NCI-H1417 (cell line): ENCODE measurements at places on chromosomes 6 and 20.

DNA sequence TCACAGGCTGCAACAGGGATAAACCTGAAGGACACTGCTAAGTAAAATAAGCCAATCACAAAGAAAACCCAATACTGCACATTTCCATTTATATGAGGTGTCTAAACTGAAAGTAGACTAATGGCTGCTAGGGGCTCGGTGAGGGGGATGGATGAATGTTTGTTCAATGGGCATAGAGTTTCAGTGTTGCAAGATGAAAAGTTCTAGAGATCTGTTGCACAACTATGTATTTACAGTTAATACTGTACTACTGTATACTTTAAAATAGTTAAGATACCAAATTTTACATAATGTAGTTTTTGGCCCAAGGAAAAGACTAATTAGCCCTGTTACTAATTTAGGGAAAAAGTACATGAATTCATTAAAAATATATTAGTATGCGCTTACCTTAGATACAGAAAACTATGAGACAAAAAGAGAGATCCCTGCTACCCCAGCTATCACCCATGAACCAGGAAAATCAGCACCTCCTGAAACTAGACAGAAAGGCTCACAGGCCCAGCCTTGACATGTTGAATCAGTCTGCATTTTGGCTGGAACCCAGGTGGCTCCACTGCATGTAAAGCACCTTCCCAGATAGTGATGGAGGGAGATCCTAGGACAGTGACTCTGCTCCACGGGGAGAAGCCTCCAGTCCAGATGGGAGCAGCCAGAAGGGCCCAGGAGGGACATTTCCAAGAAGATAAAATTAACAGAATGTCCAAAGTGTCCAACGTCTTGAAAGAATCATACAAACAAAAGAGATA is 16.1 kb downstream of the HLA-F start:
- DNase-seq: no peak

GRCh38 chr6:156787569-156788492 is 10.7 kb downstream of the ARID1B start:
- DNase-seq: peak; percentile 28

- no peak for DNase-seq
Measured at GRCh38 chr20:8330785-8331695, 199.0 kb downstream of the PLCB1 start.

GRCh38 chr6:88263591-88263990 is 97.4 kb upstream of the CNR1 start:
- DNase-seq: no peak

- no peak for DNase-seq
Measured at GRCh38 chr6:126824226-126824625, 294.2 kb upstream of the RSPO3 start.

- DNase-seq: peak; percentile 62
Measured at GRCh38 chr6:168165373-168165772, 86.4 kb upstream of the FRMD1 start.

GRCh38 chr6:139017227-139017626 is 11.3 kb upstream of the ABRACL start:
- no peak for DNase-seq

- DNase-seq: no peak
Measured at GRCh38 chr6:141452354-141452686, 680.4 kb upstream of the GJE1 start.

- no peak for DNase-seq
Measured at GRCh38 chr20:10113746-10114145, 79.0 kb downstream of the ANKEF1 start.

DNA sequence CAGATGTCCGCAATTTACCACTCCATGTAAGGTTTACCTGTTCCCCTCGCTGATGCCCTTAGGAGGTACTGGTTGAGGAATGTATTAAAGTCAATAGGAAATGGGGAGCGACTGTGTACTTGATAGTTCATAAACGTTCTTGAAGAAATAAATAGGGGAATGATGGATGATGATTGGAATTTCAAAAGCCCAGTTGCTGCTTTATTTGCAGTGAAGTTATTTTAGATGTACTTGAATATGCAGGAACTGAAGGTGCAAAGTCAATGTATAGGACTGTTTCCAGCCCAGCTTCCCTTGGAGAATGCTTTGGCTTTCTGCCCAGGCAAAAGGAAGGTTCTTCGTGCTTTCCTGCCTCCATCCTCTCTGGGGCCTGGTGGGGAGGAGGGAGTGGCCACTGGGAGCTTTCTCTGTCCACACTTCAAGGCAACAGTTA is 19.8 kb downstream of the ADGRF5 start:
- DNase-seq: no peak

DNA sequence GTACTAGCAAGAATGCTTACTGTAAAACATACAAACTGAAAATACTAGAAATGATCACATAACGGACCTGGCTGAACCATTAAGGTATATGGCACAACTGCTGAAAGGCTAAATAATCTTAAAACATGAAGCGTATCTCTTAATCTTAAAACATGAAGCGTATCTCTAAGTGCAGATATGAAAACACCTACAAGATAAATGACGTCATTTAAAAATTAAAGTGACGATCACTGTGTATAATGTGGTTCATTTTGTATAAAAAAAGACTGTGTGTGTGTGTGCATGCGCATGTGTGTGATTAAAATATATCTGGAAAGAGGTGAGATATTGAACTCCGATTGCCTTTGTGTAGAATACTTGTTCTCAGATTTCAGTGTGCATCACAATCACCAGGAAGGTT is 780.4 kb downstream of the KIF16B start:
- no peak for DNase-seq

GRCh38 chr20:22623211-22623610 is 38.8 kb upstream of the FOXA2 start:
- no peak for DNase-seq

DNA sequence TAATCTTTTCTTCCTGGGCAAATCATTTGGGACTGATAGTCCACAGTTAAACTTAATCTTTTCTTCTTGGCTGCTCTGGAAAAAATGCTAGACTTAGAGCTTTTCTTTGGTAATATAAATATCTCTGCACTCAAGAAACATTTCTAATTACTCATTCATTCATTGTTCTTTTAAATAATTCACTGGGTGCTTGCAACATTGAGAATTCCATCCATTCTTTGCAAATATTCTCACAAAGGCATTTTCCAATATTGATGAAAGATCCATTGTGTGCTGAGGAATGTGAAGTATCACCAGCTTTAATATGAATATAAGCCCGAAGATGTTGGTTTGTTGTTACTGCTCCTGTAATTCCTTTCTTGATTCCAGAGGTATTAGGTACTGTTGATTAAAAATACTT is 38.4 kb downstream of the AKAP7 start:
- DNase-seq: no peak

GRCh38 chr6:124683507-124683906 is 278.7 kb upstream of the RNF217 start:
- DNase-seq: peak; percentile 43

- DNase-seq: no peak
Measured at GRCh38 chr6:148720406-148720805, 26.4 kb upstream of the UST start.

DNA sequence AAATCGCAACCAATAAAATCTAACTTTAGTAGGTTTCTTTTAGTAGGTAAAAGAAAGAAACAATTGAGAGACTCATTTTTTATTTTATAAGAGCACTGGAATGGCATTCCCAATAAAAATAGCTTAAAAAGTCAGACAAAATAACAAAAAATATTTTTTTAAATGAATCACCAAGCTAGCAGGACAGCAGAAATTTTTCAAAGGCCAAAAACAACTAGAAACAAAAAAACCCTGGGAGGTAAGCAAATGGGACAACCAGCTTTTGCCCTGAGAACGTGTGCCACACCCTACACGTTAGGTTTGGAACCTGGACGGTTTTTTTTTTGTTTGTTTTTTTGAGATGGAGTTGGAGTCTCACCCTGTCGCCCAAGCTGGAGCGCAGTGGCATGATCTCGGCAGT is 19.6 kb downstream of the GPLD1 start:
- no peak for DNase-seq

DNA sequence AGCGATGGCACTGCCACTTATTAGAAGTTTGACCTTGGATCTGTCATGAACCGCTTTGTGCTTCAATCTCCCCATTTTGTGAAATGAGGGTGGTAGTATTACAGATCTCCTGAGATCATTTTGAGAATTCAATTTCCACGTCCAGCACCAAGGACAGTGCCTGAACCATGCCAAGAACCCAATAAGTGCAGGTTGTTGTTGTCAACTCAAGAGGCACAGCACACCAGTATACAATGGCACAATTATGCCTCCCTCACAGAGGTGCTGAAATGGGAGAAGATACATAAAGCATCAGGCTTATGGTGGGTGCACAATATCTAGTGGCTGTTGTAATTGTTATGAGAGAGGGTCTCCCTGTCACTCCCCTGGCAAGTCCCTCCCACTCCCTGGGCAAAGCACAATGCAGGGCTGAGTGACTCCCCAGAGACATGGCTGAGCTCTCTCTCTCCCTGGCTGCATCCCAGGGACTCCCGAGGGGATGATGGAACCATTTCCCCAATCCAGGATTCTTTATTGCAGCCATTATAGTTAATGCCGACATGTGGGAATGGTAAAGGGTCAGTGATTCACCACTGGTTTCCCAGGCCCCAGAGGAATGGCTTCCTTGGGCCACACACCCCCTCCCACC is 78.7 kb downstream of the CDH22 start:
- no peak for DNase-seq

DNA sequence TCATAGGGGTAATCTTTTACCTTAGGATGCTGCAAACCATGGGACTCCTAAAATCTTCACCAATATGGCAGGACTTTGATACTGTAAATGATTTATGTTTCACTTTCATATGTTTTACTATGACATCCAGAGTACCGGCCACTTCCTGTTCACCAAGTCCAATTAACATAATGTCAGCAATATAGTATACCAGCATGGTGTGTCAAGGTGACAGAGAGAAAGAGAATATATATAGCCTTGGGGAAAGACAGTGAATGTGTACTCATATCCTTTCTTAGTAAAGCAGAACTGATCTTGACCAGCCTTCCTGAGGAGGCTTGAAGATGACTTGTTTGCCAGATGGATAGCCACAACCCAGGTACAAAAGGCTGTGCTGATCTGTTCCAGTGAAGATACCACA is 127.9 kb downstream of the NRN1 start:
- no peak for DNase-seq

GRCh38 chr6:169079650-169080049 is 174.0 kb downstream of the THBS2 start:
- no peak for DNase-seq

- DNase-seq: no peak
Measured at GRCh38 chr6:88651400-88651799, 312.0 kb downstream of the RNGTT start.

DNA sequence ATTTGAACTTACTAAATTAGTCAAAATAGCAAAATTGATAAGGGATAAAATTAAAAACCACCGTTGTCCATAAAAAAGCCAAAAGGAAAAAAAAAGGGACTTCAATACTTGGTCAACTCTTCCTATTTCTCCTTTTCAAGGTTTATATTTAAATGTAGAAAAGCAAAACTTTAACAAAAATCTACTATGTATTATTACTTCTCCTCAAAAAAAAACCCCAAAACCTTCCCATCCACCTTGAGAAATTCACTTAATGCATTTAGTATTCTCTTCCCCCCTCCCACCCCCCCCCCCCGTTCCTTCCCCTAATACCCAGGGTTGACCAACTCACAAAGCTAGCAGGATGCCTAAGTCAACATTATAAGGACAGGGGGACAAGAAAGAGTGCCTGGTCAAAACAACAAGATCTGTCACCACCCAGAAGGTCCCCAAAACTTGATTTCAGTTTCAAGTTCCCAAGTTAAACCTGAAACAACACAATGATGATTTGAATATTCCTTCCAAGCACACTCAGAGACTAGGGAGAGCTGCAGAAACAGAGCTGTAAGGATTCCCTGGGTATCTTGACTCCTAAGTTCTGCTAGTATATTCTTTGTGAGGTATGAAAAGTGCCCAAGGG is 14.6 kb downstream of the GMDS start:
- no peak for DNase-seq

DNA sequence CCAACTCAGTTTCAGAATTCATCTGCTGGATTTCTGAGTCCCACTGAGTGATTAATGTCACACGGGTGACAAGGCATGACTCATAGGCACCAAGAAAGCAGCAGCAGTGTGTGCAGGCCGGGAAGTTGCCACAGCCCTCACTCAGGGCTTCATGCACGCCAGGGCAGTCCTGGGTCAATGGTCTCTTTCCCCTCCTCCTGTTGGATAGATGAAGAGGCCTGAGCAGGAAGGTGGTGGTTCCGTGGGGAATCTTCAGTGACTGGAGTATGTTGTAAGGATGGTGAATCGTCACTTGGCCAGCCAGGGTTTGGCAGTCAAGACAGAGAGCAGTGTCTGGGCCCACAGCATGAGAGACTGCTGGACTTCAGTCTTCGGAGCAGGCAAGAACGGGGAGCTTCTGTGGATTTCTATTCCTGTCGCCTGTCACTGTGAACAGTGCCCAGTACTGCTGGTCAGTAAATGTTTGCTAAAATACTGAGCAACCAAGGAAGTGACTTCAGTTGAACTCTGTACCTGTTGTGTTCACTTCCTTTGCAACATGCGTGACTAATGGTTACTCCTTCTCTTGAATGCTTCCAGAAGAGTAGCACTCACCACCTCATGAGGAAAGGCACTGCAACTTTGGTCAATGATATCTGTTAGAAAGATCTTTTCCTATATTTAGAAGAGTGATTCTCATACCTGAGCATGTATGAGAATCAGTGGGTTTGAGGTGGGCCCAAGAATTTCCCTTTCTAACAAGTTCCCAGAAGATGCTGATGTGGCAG is 62.0 kb upstream of the CD93 start:
- no peak for DNase-seq

DNA sequence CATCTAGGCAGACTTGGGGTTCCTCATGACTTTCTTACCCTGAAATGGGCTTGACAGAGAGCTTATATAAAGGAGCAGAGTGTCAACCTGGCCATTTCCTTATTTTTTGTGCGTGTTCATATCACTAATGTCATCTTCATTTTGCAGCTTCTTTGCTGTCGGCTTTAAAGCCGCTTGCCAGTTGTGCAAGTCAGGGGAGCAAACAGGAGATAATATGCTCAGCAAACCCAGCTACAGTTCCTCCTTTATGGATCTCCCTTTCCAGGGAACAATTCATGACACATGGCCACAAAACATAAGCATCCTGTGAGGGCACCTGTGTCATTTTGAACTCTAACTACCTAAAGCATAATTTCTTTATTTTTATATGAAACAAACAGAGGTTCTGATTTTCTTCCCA is 6.5 kb upstream of the TUBB2B start:
- no peak for DNase-seq

DNA sequence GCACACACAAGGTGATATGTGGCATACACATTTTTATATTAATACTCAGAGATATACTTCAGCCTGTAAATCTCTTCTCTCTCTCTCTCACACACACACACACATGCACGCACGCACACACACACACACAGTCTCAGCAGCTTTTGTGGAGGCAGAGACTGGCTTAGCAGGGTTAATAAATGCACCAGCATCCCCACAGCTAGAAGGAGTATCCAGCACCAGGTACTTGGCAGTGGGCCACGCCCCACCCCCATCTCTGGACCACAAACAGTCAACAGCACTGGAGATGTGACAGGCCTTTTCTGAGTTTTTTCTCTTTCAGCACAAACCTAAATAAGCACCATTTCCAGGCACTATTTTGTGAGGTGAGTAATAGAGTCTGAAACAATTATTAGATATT is 47.3 kb upstream of the LRFN2 start:
- DNase-seq: peak; percentile 65
